Hematopoietic multipotent progenitor cell treated with erythropoietin and hydrocortisone succinate and interleukin-3 and kit ligand, for 8 days (in vitro differentiated cells): ENCODE measurements at places on chromosomes 4 and X.
A peak's percentile ranks its signal among the peaks of the same experiment; 100 is the strongest.

DNA sequence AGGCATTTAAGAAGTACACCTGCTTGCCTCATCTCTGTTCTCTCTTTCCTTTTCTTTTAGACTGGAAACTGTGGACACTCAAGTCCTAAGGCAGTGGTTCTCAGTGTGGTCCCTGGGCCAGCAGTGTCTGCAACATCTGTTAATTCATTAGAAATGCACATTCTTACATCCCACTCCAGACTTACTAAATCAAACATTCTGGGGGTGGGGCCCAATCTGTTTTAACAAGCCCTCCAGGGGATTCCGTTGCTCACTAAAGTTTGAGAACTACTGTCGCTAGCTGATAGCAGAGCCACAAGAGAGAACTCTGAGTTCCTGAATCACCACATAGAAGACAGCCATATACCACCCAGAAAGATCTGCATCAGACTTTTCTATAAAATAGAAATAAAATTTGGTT is 430.6 kb downstream of the BCOR start:
- peak; percentile 4 for DNase-seq

DNA sequence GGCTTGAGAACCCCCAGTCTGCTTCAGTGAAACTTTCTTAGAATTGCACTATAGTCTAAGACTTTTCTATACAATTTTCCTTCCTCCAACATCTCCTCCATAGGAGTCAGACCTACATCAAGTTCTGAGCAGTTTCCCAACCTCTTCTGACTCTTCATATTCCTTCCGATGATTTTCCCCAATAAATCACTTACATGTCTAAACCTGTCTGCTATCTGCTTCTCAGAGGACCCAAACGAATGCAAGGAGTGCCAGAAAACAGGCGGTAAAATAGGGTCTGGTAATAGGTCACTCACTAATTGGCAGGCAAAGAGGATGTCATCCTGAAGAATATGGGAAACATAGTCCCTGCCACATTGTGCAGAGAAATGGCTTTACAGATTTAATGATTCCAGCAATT is 153.9 kb downstream of the PCDH18 start:
- no peak for DNase-seq

DNA sequence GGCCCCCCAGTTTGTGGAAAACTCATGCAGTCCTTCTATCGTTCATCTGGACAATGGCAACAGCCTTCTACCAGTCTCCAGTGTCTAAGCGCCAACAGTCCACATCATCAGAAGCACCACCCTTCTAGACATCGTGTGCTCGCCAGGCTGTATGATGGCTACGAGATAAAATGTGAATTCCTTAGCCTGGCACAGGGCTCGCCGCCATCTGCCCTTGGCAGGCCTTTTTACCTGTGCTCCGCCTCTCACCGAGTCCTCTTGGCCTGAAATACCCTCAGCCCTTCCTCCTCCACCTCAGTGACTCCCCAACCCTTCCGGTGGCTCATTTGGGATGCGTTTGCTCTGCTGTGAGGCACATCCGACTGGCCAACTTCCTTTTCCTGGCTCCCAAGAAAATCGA is 15.9 kb upstream of the STS start:
- DNase-seq, result no peak

GRCh38 chr4:139300431-139301112 is 733 bp upstream of the NAA15 start:
- DNase-seq, result peak; percentile 65

DNA sequence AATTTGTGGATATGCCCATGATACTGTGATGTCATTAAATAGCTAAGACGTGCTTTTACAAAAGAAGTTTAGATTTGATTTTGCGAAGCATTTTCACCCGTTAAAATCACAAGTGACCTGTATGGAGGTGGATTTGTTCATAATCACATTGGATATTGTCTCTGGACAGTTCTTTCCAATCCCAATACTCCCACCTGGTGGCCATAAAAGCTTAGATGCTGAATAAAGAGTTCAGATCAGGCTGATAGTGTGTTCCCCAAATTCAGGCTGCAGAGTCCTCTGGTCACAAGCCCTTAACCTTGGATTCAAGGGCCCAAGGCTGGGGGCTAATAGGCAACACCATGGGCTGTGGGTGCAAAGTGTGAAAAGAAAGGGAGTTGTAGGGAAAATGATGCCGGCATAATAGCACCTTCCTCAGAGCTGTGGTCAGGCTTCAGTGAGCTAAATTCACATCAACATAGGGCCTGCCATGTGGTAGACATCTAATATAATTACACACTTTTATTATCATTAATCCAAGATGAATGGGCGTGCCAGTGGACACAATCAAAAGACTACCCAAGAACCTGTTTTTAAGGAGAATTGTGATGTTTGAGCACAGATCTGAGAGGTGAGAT is 28.1 kb downstream of the SMIM43 start:
- DNase-seq, result peak; percentile 68

DNA sequence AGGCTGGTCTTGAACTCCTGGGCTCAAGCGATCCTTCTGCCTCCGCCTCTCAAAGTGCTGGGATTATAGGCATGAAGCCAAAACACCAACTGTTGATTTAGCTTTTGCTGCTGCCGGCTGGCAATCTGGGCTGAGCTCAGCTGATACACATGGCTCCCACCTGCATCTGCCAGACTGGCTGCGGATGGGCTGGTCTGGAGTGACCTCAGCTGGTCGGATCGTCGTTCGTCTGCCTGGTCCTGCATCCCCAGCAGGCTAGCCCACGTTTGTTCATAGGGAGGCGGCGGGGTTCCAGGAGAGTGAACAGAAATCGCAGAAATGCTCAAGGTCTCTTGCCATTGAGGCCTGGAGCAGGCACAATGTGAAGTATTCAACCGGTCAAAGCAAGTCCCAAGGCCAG is 74.4 kb upstream of the DDX3X start:
- DNase-seq, result no peak

GRCh38 chrX:19673375-19674040 is 158.2 kb upstream of the MAP3K15 start:
- DNase-seq, result peak; percentile 9

GRCh38 chrX:133852837-133853356 is 132.5 kb downstream of the GPC3 start:
- DNase-seq, result no peak

DNA sequence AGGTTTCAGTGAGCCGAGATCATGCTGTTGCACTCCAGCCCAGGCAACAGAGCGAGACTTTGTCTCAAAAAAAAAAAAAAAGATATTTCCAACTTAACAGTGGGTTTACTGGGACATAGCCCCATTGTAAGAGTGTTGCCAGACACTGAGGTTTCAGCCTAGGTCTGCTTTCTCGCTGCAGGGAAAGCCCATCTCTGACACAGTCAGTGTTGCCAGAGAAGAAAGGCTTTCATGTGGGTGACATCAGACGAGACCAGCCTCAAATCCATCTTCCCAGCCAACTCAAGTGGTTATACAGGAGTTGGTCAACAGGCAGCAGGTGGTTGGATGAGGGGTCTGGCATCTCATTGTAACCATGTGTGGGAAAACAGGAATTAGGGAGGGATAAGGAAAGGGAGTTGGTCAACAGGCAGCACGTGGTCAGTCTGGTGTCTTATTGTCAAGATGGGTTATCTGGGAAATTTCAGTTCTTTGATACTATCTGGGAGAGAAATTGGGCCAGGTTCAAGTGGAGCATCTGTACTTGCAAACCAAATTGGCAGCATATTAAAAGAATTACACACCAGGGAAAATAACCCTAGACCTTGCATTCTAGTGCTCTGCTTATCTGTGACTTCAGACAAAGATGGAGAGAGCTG is 41.1 kb downstream of the NELFA start:
- no peak for DNase-seq

DNA sequence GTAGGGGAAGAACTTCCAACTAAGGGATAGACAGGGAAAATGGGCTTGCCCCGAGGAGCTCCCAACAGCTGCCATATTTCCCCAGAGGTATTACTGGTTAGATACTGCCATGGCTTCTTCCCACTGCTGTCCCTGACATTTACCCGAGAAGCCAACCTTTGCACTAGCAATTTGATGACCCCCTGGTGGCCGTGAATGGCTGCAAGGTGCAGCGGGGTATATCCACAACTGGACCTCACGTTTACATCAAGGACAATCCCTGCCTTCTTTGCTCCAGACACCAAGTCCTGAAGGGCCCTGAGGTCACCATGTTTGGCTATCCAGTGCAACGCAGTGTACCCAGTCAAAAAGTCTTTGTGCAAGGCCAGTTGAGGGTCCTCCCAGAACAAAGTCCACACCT is 2.3 kb downstream of the SOWAHB start:
- no peak for DNase-seq

- no peak for DNase-seq
Measured at GRCh38 chr4:185020863-185021761, 2.8 kb downstream of the HELT start.

DNA sequence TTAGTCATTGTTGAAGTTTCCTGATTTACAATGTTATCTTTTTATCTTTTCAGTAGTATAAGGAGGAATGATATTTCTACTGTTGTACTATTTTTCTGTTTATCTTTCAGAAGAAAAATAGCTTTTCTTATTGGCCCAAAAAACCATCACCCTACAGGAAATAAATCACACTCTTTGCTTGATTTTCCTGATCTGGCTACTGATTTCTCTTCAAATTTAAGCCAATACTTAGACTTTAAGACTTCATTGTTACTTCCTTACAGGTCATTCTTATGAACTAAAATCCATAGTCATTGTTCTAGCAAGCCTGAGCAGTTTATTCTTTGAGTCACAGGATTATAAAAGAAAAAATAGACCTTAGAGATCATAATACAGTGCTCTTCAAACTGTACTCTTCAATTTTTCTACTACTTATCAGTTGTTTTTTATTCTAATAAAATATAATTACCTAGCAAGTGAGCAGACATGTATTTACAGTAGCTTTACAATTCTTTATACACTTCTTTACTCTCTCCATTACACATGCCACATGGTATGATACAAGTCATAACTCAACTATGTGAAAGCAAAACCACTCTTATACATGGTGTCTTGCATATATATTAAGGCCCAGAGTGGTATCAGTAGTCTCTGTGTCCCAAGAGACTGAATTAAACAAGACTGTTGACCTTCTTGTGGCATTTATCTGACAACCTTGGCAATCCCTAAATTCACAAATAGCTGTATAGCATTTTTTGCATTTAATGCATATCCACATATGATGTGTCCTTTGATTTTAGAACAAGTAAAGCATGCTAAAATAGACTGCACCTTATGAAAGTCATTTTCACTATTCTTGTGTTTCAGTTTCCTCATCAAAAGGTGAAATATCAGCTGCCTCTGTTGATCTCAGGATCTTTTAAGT is 47.9 kb downstream of the TET2 start:
- DNase-seq, result no peak

DNA sequence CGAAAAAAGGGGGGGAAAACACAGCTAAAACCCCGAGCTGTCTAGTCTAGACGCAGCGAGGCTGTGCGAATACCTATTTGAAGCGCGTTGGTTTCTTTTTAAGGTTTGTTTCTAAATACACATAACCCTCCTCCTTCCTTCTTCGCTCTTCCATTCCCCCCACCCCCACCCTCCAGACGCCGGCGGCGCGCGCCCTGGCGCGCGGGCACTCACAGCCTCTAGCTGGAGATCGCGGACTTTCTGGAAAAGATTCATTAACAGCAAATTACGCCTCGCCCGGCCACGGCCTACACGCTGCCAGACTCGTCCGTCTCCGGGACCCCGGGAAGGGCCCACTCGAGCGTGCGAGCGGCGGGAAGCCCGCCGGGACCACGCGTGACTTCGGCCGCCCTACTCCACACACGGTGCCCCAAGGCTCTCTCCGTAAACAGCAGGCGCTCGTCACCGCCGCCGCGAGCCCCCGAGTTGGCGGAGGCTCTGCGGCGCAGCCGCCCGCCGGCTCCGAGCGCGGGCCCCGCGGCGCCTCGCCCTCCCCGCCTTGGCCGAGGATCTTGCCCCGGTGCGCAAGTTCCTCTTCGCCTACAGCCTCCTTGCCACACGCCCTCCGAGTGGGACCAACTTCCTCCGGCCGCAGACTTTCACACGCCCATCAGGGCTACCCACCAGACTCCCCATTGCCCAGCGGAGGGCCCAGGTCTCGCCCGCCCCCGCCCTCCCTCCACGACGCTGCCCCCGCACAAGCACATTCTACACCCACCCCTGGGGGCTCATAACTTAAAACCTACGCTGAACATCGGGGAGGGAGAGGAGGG is 2.0 kb downstream of the BCOR start:
- peak; percentile 14 for DNase-seq

- DNase-seq, result peak; percentile 6
Measured at GRCh38 chrX:56764975-56765791, 36.1 kb downstream of the NBDY start.

DNA sequence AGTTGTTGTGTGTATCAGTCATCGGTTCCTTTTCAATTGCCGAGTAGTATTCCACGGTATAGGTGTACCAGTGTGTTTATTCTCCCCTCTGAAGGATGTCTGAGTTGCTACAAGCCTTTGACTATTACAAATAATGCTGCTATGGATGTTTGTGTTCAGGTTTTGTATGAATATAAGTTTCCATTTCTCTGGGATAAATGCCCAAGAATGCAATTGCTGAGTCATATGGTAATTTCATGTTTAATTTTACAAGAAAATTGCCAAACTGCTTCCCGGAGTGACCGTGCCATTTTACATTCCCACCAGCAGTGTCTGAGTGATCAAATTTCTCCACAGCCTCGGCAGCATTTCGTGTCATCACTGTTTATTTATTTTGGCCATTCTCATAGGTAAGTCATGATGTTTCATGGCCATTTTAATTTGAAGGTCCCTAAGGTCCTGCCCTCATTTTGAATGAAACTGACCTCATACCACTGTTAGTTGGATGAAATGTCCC is 73.9 kb downstream of the IRF2 start:
- DNase-seq, result no peak

DNA sequence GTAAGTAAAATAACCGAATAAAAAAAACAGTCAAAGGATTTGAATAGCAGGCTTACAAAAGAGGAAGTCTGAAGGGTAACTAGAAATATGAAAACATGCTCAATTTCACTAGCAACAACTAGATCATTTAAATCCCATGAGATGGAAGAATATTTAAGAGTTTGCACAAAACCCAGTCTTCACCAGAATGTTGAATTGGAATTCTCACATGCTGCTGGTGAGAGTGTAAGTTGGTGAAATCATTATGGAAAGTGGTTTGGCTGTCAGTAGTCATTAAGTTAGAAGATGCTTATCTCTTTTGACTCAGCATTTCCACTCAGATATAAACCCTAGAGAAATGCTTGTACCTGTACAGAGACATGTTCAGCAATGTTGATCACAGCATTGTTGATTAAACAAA is 110.1 kb downstream of the PGRMC2 start:
- DNase-seq, result peak; percentile 61

GRCh38 chrX:155334486-155335336 is at the start of gene CLIC2:
Gene CLIC2 (minus strand): TSS chrX:155334614. CDS start chrX:155334427, 187 bp downstream.
- peak; percentile 98 for DNase-seq

- DNase-seq, result no peak
Measured at GRCh38 chr4:149269835-149270234, 545.8 kb downstream of the IQCM start.

GRCh38 chrX:77223046-77223445 is 224.1 kb upstream of the FGF16 start:
- DNase-seq, result no peak

GRCh38 chrX:149267878-149268813 is 237.0 kb downstream of the IDS start:
- no peak for DNase-seq
